NCI-H345 (cell line): ENCODE measurements at places on chromosomes 16 and 17.

GRCh38 chr17:17448723-17449122 lies 28.1 kb upstream of the MED9 start:
- DNase-seq = no peak

GRCh38 chr16:57413301-57413730 lies 8.7 kb downstream of the CCL17 start:
- DNase-seq = no peak

DNA sequence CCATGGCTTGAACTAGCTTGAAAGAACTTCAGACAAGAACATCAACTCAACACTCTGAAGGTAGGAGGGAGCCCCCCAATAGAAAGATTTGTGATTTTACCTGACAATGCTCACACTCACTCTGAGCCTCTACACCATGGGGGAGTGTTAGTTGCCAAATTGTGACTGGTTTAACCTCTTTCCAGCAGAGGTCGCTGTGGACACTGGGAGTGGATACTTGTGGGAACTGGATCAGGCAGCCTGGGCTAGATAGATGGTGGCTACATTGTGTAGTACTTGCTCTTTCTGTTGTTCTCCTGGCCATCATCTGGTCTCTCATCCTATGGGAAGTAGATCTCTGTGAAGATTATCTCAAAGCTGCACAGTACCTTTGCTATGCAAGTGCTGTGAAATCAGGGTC lies 2.9 kb downstream of the SMPD3 start:
- peak; percentile 74 for DNase-seq

DNA sequence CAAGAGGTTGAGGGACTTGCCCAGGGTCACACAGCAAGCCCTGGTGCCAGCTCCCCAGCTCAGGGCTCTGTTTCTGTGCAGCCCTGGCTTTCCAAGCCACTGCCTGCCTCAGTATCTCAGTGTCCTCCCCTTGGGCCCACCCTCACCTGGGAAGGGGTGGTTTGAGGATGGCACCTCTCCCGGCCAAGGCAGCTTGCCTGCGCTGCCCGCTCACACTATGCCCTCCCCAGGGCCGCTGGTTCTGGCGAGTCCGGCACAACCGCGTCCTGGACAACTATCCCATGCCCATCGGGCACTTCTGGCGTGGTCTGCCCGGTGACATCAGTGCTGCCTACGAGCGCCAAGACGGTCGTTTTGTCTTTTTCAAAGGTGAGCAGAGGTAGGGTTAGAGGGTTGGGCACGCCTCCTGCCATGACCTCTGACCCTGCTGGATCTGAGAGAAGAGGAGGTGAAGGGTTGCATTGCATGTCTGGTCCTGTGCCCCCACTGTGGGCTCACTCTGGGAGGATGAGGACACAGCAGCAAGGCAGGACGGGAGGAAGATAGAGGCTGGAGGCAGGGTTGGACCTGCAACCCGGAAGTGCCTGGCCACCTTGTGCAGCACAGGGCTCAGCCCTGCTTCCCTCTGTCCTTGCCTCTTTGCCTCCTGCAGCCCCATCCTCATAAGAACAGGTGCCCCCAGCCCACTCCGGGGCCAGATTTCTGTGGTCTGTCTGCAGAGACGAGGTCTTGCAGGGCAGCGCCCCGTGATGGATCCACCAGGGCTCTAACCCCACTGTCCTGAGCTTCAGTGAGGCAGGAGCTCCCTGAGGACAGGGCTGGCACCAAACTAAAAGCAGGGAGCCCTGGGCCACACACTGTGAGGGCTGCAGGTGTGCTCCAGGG lies 16.7 kb downstream of the MMP15 start:
- no peak for DNase-seq

DNA sequence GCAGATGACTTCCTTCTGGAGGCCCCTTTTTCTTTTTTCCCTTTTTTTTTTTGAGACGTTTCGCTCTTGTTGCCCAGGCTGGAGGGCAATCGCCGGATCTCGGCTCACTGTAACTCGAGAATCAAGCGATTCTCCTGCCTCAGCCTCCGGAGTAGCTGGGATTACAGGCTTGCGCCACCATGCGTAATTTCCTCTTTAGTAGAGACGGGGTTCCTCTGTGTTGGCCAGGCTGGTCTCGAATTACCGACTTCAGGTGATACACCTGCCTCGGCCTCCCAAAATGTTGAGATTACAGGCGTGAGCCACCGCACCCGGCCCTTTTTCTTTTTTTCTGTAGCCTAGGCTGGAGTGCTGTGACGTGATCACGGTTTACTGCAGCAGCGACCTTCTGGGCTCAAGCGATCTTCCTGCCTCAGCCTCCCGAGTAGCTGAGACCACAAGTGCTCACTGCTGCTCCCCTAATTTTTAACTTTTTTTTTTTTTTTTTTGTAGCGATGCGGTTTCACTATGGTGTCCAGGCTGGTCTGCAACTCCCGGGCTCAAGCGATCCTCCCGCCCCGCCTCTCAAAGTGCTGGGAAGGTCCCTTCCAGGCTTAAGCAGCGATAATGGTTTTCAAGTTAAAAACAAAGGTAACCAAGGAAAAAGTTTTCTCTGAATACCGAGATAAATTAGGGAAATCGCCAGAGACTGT lies 956 bp upstream of the IST1 start:
- DNase-seq = peak; percentile 52

GRCh38 chr17:65050438-65050837 lies 6.1 kb downstream of the GNA13 start:
- no peak for DNase-seq

DNA sequence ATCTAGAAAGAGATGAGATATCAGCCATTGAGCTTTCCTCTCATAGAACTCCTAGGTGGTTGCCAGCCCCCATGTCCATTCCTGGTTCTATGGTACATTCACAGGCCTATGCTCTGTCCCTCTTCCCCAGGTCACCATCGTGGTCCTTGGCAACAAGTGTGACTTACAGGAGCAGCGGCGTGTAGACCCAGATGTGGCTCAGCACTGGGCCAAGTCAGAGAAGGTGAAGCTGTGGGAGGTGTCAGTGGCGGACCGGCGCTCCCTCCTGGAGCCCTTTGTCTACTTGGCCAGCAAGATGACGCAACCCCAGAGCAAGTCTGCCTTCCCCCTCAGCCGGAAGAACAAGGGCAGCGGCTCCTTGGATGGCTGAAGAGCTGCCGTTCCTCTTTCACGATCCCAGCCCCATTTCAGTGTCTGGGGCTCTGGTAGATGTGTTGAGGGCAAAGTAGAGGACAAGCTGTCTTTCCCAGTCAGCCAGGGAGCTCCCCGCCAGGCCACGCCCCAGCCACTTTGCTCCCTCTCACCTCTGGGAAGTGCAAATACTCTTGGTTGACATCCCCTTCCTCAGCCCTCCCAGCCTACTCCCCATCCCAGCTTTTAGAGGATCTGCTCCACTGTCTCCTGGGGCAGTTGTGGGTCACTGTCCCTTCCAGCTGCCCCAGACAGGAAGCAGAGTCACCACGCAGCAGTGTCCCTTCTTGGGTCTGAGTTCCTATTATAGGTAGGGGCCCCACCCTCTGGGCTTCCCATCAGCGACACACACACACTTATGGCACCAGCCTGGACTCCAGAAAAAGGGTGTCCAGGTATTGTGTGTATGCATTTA lies 3.8 kb downstream of the NKIRAS2 start:
- no peak for DNase-seq

DNA sequence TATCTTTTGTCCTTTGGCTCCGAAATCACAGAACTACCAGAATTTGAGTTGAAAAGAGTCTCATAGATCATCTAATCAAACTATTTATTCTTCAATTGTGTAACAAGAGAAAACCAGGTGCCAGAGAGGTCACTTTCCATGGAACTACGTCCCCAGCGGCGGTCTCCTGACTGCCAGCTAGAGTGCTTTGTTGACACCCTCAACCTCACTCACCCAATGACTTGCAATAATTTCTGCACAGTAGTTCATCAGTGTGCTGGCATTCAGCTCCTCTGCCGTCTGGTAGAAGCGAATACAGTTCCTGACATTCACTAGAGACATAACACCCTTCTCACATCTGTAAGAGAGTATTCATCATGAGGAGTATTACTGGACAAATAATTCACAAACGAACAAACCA lies 54.2 kb downstream of the ANKFY1 start:
- DNase-seq = no peak

GRCh38 chr17:42422412-42422957 lies 571 bp downstream of the CAVIN1 start:
- peak; percentile 11 for DNase-seq

- DNase-seq = no peak
Measured at GRCh38 chr17:50348522-50349242, 2.8 kb downstream of the XYLT2 start.

DNA sequence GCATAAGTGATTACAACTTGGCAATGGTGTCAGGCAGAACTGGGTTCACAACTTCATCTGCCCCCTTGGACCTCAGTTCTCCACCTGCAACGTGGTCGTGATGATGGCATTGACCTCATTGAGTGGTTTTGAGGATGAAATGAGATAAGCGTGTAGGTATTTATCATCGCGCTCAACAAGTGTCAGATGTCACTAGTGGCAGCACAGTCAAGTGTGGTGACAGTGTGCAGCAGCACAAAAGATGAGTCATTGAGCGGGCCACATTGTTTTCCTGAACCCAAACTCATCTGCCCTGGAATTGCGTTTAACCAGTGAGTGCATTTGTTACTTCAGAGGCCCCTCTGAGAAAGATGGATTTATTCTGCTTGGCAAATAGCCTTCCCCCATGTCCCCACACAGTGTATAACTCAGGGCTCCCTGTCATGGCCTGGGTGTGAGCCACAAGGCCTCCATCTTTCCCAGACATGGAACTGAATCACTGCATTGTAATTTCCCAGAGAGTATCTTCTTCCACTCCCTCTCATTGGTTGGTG lies 20.9 kb downstream of the IRX3 start:
- no peak for DNase-seq

DNA sequence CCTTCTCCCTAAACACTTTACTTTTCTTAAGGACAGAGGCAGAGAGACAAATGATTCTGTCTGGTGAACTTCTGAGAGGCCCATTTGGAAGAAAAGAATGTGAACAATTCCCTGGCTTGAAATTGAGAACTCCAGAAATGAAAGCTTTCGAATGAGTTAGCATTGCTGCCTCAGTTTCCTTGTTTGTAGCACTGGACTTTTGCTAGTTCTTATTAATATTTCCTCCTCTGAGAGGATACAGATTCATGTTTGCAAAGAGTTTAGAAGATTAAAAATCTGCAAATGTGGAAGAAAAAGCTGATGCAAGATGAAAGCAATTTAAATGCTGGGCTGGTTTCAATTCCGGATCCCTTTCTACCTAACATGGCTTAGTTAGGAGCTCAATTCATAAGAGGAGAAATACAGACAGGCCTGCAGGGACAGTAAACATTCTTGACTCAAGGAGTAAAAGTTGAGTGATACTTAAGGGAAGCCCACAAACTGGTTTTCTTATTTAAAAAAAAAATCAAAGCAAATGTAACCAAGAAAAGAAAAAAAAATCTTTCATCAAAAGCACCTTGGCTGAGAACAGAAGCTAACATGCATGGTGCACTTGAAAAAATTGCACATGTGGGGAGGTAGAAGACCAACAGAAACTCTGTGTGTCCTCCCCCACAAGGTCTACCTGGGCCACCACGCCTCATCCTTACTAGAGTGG lies 27.1 kb downstream of the HNF1B start:
- no peak for DNase-seq

- DNase-seq = peak; percentile 89
Measured at GRCh38 chr16:12257926-12258561, 281.5 kb downstream of the SNX29 start.

DNA sequence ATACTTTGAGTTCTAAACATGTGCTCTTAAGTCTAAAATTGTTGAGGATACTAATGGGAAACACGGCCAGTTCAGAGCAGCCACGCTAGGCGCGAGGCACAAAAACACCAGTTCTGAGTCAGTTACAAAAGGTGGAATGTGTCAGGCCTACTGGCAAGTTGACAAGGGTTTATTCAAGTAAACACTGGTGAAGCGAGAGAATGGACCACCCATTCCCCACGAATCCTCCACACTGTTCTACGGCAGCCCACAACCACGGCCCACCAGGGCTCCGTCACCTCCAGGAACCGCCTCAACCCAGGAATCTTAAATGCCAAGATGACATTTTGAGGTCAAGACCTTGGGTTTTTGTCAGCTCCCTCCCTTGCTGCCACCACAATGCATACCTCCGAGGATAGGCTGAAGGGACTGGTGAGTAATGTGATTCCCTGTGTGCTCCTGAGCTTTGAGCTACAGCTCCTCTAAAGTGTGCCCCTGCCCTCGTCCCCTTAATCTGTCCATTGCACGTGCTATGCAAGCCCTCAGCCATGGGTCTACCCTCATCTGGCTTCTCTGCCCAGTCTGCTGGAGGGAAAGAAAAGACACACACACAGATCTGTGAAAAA lies 28.5 kb upstream of the TRAP1 start:
- no peak for DNase-seq

DNA sequence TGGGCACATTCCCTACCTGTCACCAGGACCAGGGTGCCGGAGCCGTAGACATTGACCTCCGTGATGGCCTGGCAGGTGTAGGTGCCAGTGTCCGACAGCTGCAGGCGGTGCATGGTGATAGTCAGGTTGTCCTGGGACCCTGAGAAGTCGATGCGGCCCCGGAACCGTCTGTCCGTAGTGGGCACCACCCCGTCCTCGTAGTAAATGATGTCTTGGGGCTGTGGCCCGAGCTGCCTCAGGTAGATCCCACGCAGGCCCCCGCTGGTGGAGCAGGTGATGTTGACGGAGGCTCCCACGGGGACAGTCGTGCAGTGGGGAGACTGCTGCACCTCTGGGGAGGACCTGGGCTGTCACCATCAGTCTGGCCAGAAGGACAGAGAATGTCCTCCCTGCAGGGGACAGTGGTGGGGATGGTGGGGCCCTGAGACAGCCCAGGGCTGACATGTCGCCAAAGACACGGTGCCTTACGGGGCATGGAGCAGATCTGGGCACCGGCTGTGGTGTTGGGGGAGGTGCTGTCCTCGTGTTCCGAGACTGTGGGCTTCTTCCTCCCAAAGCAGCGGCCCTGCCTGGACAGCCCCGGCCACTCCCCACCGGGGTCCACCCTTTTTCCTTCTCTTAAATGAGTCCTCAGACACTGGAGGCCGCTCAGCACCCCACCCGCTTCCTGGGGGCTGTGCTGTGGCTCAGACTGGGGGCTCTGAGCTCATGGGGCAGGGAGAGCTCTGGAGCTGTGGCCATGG lies 586 bp downstream of the CD7 start:
- no peak for DNase-seq

DNA sequence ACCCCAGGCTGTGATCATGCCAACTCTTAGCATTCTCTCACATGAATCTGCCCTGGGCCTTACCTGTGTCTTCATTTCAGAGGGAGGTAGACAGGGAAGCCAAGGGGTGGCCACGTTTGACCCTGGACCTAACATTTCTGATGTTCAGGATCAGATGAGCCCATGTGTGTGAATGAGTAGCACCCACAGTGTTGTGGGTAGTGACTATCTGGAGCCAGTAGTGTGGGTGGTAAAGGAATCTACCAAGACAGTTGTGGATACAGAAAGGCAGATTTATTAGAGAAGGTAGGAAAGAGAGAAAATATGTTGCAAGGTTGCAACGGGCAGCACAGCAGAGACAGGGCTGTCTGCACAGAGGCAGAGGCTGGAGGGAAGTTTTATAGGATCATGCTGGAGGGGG lies 60.5 kb downstream of the TK2 start:
- DNase-seq = no peak

GRCh38 chr17:8188263-8188839 lies 1.6 kb downstream of the BORCS6 start:
- DNase-seq = no peak
